ENCODE measurements at places on chromosomes 6 and 20. TPM values are rescaled to one million over a fixed set of nuclear protein-coding genes. Genes with fewer than 3 reads are reported as not detected.

DNA sequence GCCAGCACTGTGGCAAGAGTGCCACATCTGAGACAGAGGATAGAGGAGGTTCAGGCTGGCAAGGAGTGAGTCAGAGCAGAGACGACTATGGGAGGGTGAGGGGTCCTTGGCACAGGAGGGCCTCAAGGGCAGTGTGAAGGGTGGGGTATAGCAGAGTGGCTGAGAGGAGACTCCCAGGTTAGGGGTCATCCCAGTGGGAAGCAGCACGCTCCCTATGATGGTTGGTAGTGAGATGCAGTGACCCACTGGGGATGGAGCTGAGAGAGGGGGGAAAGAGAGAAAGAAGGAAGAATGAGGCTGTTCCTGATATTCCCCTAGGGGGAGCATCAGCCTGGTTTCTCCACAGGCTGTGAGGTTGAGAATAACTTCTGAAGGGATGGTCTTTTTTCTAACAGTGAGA is 97.3 kb downstream of the INSM1 start:
- no peaks in the 10 kb centered on the region for H3K36me3 ChIP-seq
- DNase-seq, result no peak
- no peaks in the 10 kb centered on the region for H3K27me3 ChIP-seq

DNA sequence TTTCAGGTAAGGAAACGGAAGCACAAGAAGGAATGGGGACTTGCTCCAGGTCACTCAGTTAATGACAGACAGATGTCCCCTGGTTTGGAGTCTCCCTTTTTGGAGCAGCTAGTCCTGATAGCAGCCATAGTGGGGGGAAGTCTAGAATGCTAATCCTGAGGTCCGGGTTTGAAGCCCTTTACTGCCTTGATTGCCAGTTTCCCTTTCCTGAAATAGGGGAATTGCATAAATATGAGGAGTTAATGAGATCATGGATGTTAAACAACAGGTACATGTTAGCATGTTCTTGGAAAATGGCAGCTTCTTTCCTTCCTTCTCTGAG is 341 bp upstream of the TTPAL start:
- H3K27ac ChIP-seq, result no peak overlapping the region
- peak overlapping the region; percentile 75 for H3K4me3 ChIP-seq
- H3K4me1 ChIP-seq, result no peaks in the 10 kb centered on the region
- H3K36me3 ChIP-seq, result no peaks in the 10 kb centered on the region
- no peak for DNase-seq
- H3K27me3 ChIP-seq, result no peaks in the 10 kb centered on the region

- no peaks in the 10 kb centered on the region for H3K27me3 ChIP-seq
- DNase-seq, result no peak
- H3K4me3 ChIP-seq, result no peak overlapping the region
- no peaks in the 10 kb centered on the region for H3K36me3 ChIP-seq
- no peaks in the 10 kb centered on the region for H3K4me1 ChIP-seq
Measured at GRCh38 chr20:33351696-33352095, 49.6 kb downstream of the CDK5RAP1 start.

PRIM2 gene
- total RNA-seq, result 25.0 TPM
